NCI-H1930 (cell line): ENCODE measurements at places on chromosomes 6 and 20.

DNA sequence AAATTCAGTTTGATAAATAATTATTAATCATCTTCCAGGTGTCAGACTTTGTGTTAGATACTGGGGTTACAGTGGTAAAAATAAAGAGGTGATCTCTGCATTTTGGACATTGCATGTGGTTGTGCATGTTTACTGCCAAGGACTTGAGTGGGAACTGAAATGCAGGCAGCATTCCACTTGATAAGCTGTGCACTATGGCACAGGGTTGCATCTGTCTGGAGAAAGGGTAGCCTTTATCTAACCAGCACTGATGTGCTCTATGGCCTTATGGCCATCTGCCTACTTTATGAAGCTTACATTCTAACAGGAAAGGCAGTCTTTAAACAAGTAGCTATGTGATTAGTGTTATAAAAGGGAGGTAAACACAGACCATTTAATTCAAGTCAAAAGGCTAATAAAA is 53.0 kb upstream of the MLIP start:
- no peak for DNase-seq

GRCh38 chr6:124487623-124488431 is 474.4 kb upstream of the RNF217 start:
- no peak for DNase-seq

GRCh38 chr6:19450651-19451050 is 386.5 kb upstream of the ID4 start:
- no peak for DNase-seq

- no peak for DNase-seq
Observed at GRCh38 chr6:93799226-93799625, 379.9 kb upstream of the EPHA7 start.

GRCh38 chr20:39778431-39778830 is 816.3 kb downstream of the DHX35 start:
- DNase-seq: no peak

- DNase-seq: no peak
Observed at GRCh38 chr6:71393471-71393870, 104.9 kb downstream of the OGFRL1 start.

DNA sequence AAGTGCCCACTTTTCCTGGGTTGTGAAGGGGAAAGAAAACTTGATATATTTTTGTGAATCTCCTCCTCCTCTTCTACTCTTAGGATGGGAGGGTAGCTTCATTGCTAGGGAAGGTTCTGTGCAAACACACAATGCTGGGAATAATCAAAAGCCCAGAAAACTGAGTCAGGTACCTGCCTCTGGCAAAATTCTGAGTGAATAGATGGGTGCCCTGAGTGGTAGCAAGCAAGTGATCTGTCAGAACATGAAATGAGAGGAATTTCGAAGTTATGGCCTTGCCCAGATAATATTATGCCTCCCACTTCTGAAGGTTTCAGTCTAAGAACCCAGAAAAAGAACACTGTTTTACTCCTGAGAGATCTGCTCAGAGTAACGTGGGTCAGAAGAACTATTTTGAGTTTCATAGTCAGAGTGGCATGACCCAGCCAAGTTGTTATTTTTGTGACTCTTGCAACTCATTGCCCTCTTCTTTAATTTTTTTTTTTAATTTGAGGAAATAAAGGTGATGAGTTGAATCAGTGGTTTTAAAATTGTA is 158.3 kb downstream of the BMP2 start:
- DNase-seq: no peak

- DNase-seq: no peak
Observed at GRCh38 chr6:5540370-5540769, 279.1 kb downstream of the FARS2 start.

GRCh38 chr6:37238381-37238780 is 19.2 kb upstream of the TBC1D22B start:
- DNase-seq: no peak

- no peak for DNase-seq
Observed at GRCh38 chr20:35263532-35264341, 14.2 kb downstream of the MMP24OS start.

GRCh38 chr6:101069191-101069795 is 188.2 kb upstream of the ASCC3 start:
- DNase-seq: no peak

DNA sequence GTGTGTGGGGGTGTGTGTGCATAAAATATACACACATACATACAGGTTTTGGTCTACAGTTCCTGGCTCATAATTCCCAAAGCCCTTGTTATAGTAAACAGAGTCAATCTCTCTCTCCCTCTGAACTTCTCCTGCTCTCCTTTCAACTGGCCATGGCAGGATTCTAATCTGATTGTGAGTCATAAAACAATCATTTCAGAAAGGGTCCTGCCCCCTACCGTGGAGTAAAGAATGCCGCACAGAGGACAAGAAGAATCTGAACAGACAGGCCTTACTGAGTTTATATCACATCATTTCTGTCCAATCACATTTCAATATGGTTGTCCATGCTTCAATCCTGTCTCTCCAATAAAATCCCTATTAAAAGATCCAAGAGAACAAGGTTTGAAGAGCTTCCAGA is 416.9 kb downstream of the FRK start:
- no peak for DNase-seq

GRCh38 chr20:41587523-41587922 is 30.7 kb downstream of the CHD6 start:
- no peak for DNase-seq

DNA sequence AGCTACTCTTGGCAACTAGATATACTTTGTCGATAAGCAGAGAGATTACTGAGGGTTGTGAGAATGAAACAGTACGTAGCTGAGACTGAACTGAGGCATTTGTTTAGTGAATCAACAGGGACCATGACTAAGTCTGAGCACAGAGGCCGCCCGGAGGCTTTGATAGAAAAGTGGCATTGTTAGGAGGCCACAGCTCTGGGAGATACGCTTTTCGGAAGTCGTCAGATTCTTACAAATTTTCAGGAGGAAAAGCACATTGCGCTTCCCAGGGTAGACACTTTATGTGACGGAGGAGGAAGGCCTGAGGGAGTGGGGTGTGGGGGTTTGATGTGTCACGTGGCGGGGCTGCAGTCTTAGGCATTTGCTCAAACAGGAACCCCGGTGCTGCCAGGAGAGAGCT is 69.4 kb downstream of the PSMG4 start:
- no peak for DNase-seq

GRCh38 chr6:64920257-64920656 is 786.8 kb downstream of the EYS start:
- no peak for DNase-seq

DNA sequence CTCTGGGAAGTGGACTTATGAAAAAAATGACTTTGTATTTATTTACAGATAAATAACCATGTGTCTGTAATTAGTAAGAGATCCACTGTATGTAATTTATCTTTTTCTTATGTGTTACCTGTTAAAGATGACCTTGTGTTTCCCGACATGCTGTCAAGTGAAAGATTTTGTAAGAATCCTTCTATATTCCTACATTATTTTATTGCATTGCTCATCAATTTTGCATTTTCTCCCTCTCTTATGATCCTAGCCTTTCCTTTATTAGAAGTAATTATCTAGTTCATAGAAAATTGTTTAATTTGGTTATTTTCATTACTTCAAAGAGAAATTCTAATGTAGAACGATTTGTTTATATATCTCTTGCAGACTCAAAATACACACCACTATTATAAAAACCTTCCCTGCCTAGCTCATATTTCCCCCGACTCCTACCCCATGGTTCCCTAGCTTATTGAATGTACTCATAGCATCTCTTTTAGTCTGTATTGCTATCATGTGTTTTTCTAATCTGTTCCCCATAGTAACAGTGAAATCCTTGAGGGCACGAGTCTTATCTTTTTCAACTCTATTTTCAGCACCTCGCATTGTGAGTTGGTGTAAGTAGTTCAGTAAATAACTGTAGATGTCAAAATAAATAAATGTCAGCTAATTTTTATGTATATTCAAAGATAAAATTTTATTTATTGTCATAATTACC is 774.4 kb downstream of the HDGFL1 start:
- no peak for DNase-seq

DNA sequence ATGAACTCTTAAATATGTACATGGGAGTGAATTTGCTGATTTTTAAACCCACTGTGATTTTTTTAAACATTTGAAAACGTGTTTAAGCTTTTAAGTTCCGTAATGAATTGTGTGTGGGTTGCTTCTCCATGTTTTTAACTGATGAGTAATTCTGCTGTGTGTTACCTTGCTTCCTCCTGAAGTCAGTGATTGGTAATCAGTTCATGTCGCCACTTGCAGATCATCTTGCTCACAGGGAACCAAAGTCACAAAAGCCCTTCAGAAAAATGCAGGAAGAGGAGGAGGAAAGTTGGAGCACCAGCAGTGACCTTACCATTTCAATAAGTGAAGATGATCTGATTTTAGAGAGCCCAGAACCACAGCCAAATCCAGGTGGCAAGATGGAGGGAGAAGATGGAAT is 36.7 kb downstream of the KIZ start:
- no peak for DNase-seq

DNA sequence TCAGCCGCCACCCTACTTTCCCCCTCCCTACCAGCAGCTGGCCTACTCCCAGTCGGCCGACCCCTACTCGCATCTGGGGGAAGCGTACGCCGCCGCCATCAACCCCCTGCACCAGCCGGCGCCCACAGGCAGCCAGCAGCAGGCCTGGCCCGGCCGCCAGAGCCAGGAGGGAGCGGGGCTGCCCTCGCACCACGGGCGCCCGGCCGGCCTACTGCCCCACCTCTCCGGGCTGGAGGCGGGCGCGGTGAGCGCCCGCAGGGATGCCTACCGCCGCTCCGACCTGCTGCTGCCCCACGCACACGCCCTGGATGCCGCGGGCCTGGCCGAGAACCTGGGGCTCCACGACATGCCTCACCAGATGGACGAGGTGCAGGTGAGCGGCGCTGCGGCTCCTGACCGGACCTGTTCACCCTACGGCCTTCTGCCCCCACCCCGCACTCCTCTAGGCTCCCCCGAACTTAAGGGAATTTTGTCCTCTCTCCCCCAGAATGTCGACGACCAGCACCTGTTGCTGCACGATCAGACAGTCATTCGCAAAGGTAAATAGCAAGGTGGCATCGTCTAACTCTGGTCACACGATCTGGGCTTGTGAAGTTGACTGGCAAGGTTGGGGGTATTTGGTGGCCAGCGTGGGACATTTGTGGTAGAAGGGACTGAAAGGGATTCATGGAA is 2.3 kb downstream of the TFAP2C start:
- no peak for DNase-seq

- no peak for DNase-seq
Observed at GRCh38 chr6:144909753-144910285, 624.7 kb downstream of the UTRN start.

- DNase-seq: no peak
Observed at GRCh38 chr20:25374842-25375241, 15.8 kb downstream of the ABHD12 start.
